ENCODE measurements at places on chromosomes 1 and 21.

GRCh38 chr1:115373305-115373704 lies 35.3 kb upstream of the NGF start:
- DNase-seq = no peak

DNA sequence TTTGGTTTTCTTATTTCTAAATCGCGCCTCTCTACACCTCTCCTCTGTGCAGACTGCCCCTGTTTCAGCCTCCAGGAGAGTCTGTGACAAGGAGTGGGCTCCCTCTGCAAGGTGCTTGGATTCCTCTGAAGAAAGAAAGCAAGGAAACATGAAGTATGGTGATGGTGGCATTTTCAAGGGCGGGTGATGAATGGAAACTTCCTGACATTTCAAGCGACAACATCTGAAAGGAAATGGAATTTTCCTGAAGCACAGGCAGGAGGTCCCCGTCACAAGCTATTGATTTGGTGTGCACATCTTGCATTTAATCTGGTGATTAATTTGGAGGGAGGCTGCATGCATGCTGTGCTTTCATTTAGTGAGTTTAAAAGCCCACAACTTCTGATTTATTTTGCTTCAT lies 164.6 kb upstream of the FGGY start:
- no peak for DNase-seq

- no peak for DNase-seq
Measured at GRCh38 chr1:66175581-66175980, 358.4 kb upstream of the SGIP1 start.

- DNase-seq = no peak
Measured at GRCh38 chr1:203368624-203369451, 17.9 kb upstream of the FMOD start.

GRCh38 chr1:231903586-231904081 lies 277.0 kb downstream of the DISC1 start:
- DNase-seq = no peak
